ENCODE measurements at places on chromosomes 13 and 19.

DNA sequence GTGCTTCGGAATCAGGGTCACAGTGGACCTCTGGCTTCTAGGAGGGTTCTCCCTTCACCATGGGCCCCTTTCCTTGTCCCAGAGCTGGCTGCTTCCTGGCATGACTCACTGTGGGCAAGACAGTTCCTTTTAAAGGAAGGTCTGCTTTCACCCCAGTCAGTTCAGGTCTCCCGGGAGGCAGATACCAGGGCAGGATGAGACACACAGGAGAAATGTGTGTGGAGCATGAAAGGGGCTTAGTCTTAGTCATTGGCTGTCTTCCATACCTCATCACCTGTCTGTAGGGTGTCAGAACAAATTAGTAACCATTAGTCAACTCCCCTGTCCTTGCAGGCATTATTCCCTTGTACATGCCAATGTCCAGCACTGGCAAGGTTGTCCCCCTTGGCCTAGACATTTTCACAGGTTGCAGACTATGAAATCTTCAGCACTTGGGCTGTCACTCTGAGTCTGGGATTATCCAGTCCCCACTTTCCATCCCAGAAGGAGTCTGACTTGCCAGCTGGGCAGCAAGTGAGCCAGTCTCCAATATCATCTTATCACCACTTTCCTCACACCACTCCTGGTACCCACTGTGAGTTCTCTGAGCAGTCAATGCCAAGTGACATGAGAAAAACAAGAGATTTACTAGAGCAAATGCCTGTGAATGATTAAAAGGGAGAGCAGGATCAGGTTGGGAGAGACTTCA is 76.8 kb upstream of the MEDAG start:
- H3K36me3 ChIP-seq: no peaks in the 10 kb centered on the region
- peak; percentile 90 for DNase-seq
- peak overlapping the region; percentile 92 for H3K27ac ChIP-seq
- no peaks in the 10 kb centered on the region for H3K27me3 ChIP-seq
- peaks cover 30% of the 10 kb centered on the region for H3K4me1 ChIP-seq

GRCh38 chr19:38596057-38596981 is 21.4 kb downstream of the MAP4K1 start:
- DNase-seq: no peak
- H3K36me3 ChIP-seq: no peaks in the 10 kb centered on the region
- no peaks in the 10 kb centered on the region for H3K4me1 ChIP-seq
- no peaks in the 10 kb centered on the region for H3K27me3 ChIP-seq
- no peak overlapping the region for H3K27ac ChIP-seq

DNA sequence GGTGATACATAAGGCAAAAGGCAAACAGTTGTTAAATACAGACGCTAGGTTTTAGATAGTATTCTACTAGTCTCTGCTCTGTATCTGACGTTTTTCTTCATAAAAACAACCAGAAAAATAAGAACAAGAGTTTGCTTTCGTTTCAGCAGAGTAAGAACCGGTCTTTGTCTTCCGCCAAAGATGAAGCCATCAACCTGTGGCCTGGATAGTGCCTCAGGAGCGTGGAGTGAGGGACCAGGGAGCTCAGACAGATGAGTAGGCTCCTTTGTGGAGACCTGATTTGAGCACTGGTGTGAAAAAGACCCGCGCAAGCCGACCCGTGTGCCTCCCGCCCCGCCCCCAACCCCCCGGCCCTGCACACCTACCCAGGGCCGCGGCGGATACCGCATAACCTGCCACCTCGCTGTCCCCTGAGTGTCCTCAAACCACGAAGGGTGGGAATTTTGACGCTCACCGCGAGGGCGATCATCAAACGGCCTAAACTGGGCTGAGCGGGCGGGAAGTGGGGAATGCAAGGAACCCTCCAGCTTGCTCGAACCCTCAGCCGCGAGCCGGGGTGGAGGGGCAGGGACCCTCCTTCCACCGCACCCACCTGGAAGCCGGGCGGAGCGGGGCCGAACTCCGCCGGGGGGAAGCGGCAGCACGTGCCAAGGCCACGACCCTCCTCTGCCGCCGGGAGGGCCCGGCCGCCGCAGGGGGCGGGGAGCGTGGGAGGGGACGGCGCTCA is 866 bp upstream of the LMO7 start:
- H3K27me3 ChIP-seq: no peaks in the 10 kb centered on the region
- peak overlapping the region; percentile 51 for H3K4me3 ChIP-seq
- H3K4me1 ChIP-seq: no peaks in the 10 kb centered on the region
- H3K36me3 ChIP-seq: no peaks in the 10 kb centered on the region

DNA sequence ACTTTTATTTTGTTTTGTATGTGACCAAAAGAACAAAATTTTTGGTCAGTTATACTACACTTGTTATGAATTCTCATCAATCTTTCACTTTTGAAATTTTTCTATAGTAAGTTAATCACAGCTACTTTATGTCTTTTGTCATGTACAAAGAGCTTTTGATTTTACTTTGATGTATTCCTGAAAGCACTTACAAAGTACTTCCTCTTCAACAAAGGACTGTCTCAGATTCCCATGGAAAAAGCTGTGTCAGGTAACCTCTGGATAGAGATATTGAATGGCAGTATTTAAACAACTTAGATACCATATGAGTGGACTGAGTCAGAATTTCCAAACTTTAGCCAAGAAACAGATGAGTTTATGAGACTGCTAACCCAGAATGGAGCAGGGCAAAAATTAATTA is 689.3 kb upstream of the ATXN8OS start:
- no peak for DNase-seq
- no peaks in the 10 kb centered on the region for H3K27me3 ChIP-seq
- H3K36me3 ChIP-seq: no peaks in the 10 kb centered on the region
- no peak overlapping the region for H3K4me3 ChIP-seq
- no peaks in the 10 kb centered on the region for H3K4me1 ChIP-seq

DNA sequence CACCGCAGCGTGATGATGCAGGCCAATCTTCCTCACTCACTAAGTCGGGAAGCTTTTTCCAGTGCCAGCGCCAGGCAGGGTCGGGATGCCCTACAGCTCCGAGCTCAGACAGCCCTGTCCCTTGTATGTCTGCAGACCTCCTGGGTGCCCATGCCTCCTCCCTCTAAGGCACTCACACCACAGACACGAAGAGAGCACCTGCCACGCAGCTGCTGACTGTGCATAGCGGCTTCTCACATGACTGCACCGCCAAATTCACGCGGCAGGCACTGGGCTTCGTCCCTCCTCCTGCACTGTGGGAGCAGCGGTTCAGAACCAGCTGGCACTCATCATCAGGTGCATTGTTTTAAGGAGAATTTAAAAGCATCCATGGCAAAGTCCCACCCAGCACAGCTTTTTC is 88.1 kb downstream of the SLC7A1 start:
- H3K4me1 ChIP-seq: no peaks in the 10 kb centered on the region
- DNase-seq: no peak
- no peak overlapping the region for H3K4me3 ChIP-seq
- no peaks in the 10 kb centered on the region for H3K27me3 ChIP-seq

DNA sequence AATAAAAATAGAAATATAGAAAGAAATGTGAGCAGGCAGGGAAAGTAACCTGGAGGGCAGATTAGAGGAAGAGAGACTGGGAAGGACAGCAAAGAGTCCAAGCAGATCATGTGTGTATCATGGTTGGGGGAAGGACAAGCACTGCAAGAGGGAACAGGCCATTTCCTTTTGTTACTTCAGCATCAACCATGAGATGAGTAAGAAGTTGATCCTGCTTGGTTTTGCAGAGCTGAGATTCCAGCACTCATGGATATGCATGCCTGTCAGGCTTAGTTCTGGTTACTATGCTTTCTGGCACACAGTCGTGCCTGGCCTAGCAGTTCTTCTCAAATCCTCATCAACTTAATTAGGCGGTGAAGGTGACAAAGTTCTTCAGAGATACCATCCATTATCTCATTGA is 18.1 kb downstream of the NALCN start:
- peak overlapping the region; percentile 83 for H3K27ac ChIP-seq
- no peaks in the 10 kb centered on the region for H3K27me3 ChIP-seq
